NCI-H460 (cell line): ENCODE measurements at places on chromosomes 4 and X.

DNA sequence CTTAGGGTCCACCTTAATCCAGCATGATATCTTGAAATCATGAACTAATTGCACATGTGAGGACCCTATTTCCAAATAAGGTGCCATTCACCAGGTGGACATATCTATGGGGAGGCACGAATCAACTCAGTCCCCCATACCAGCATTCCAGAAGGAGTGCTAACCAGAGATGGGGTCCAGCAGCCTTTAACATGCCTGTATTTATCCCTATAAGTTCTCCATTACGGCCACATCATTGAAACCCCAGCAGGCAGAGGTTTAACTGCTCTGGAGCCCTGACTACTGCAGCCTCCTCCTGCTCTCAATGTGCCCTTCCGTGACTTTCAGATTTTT is 3.2 kb upstream of the ASMTL start:
- no peak for DNase-seq

DNA sequence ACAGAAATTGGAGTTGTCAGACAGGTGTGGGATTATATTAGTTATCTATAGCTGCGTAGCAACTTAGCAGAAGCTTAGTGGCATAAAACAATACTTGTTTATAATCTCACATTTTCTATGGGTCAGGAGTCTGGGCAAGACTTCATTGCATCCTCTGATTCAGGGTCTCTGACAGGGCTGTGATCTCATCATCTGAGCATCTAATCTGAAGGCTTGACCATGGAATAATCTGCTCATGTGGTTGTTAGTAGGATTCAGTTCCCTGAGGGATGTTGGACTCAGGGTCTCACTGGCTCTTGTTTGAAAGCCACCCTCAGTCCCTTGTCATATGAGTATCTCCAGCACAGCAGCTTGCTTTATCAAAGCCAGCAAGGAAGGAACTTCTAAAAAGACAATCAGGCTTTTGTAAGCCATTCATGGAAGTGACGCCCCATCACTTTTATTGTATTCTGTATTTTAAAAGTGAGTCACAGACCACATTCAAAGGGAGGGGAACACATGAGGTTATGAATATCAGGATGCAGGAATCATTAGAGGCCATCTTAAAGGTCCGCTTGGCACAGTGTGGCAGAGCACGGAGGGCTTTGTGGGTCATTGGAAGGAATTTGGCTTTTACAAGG is 37.2 kb upstream of the FAM9B start:
- no peak for DNase-seq

- DNase-seq: peak; percentile 22
Observed at GRCh38 chrX:106917830-106918500, 2.2 kb upstream of the CLDN2 start.

GRCh38 chr4:140100771-140101170 is 53.2 kb downstream of the MAML3 start:
- no peak for DNase-seq

DNA sequence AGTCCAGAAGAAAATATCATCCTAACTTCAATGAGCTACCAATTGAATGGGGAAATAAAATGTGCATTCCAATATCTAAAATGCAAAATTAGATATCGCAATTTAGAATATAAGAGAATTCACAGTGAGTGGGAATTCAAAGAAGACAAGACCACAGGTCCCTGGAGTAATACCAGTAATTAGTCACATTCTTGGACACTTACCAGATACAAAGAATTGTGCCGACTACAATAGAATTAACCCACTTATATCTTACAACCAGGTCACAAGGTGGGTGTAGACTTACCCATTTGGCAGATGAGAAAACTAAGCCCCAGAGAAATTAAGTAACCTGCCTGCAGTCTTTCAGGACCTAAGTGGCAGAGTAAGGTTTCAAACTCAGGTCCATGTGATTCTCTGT is 84.3 kb upstream of the C1QTNF7 start:
- DNase-seq: no peak
